ENCODE measurements at places on chromosomes 13 and 19.

DNA sequence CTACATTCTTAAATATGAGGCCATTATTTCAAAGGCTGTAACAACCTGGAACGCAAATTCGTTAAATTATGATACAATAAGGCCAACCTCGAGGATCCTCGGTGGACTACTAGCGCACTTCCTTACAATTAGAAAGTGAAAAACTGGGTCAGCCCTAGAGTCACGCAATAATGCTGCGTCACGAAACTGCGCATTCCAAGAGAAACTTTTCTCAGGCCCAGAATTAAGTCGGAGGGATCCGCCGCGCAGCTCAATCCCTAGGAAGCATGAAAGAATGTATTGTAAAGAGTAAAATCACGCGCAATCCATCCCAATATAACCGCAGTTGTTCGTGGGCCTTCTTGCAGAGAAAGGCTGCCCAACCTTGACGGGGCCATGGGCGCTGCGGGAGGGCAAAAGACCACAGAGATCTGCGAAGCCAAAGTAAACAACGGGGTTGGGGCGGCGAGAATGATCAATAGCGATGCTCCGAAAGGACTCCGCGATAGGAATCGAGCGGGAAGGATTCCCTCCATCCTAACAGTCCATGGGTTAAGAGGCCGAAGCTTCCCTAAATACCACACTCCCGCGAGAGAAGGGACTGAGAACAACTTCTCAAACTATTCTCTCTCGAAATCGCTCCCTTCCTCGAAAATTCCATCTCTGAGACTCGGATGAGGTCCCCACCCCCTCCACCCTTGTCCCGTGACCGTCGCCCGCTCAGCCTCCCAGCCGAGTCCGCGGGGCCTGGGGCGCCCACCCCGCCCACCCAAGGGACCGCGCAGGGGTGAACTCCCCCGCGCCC is 564 bp downstream of the SPART start:
- no peak for DNase-seq

DNA sequence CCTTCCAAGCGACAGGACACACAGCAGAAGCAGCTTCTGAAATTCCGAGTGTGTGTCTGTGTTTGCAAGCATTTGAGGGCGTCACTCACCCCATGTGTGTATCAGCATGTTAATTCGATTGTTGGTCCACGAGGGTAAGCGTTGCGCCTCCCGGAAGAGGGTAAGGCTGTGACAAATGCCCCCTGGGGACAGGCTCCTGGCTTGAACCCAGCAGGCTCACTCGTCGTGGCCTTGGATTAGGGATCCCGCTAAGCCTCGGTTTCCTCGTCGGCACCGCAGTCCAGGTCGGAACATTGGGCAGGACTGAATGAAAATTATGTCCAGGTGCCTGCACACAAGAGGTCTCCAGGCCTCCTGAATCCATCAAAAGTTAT is 606 bp upstream of the STXBP2 start:
- no peak for DNase-seq

DNA sequence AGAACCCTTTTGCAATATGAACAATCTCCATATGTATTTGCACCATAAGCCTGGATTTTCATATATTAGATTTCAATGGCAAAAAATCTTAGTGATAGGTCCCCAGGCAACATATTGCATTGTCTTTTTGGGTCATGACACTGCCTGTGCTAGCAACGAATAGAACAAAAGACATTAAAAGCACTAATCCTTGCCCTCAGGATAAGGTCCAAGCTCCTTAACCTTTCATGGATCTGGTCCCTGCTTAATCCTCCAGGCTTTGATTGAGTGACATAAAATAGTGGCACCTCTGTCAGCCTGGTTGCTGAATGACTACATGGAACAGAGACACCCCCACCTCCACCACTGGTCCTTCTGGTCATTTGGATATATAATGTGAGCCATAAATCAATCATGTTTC is 134.4 kb downstream of the RBM26 start:
- DNase-seq: no peak

DNA sequence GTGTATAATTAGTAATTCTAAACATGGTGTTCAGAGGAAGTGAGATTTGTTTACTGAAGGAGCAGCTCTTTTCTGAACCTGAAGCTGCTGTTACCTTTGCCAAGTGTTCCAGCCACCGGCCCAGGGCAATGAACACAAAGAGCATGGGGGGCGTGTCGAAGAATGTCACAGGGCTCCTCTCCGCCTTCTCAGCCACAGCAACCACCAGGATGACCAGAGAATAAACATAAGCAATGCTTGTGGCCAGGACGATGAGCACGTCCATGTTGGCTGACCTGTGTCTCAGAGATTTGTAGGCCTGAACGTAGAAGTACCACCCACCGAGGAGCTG is 53.1 kb downstream of the ATP7B start:
- DNase-seq: no peak

GRCh38 chr13:97499181-97499580 is 65.2 kb downstream of the RAP2A start:
- DNase-seq: peak; percentile 90

GRCh38 chr13:77544758-77545338 is 9.3 kb downstream of the SCEL start:
- no peak for DNase-seq

- DNase-seq: peak; percentile 67
Observed at GRCh38 chr19:58002384-58003173, at the start of gene ZNF606. TSS of gene ZNF606 (minus strand) at chr19:58002820. CDS start at chr19:58001319, 1,501 bp downstream.

DNA sequence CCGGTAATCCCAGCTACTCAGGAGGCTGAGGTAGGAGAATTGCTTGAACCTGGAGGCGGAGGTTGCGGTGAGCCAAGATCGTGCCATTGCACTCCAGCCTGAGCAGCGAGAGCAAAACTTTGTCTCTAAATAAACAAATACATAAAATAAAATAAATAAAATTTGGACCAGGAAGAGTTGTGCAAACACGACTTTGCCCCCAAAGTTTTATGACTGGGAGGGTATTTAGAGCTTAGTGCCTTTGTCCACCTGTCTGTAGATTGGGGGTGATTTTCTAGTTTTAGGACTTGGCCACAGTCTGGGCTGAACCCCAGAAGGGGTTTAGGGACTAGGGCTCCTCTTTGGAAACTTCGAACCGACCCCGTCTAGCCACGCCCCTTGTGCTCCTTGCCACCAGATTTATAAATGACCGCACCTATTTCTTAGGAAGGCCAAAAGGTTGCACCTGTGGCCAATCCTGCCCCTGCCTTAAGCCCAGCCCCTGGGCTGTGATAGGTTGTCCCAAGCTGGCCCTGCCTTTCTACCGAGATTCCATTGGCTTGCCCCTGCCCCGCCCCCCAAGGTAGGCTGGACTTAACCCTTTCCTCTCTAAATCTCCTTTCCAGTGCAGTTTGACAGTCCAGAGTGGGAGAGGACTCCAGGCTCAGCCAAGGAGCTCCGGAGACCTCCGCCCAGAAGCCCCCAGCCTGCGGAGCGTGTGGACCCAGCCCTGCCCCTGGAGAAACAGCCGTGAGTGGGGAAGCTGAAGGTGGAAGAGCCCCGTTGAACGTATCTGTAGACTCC is 5.3 kb downstream of the SHD start:
- no peak for DNase-seq

- DNase-seq: no peak
Observed at GRCh38 chr19:10979951-10980381, 19.1 kb downstream of the SMARCA4 start.

- no peak for DNase-seq
Observed at GRCh38 chr19:29497686-29498436, 27.9 kb upstream of the VSTM2B start.

DNA sequence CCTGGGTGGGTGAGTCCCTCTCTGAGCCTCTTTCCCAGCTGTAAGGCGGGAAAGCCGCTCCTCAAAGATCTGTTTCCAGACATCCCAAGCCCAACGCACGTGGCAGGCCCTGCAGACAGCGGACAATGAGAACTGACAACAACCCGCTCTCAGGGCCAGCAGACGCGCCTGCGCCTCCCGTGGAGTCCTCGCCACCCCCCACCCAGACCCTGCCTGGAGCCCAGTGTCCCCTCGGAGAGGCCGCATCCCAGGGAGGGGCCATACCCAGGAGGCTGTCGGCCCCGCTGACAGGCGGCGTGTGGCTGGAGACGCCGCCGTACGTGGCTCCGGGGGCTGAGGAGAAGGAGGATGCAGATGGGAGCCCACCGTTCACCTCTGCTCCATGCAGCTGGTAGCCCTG is 16.3 kb upstream of the UQCR11 start:
- no peak for DNase-seq

GRCh38 chr13:38166116-38166515 is 183.5 kb upstream of the UFM1 start:
- DNase-seq: no peak

DNA sequence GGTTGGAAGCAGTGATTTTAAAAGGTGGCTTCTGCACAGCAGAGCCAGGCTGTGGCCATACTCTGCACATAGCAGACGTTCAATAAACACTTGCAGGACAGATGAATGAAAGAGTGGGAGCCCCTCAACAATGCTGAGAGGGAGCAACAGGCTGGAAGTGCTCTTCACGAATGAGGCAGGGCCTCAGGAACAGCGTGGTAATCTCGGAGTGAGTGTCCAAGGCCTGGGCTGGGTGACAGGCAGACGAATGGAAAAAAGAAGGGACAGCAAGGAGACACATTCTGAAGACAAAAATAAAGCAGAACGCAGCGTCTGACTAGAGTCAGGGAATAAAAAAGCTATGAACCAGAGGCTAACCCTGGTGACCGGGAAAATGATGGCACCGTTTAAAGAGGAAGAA is 11.1 kb downstream of the GJA3 start:
- DNase-seq: no peak

DNA sequence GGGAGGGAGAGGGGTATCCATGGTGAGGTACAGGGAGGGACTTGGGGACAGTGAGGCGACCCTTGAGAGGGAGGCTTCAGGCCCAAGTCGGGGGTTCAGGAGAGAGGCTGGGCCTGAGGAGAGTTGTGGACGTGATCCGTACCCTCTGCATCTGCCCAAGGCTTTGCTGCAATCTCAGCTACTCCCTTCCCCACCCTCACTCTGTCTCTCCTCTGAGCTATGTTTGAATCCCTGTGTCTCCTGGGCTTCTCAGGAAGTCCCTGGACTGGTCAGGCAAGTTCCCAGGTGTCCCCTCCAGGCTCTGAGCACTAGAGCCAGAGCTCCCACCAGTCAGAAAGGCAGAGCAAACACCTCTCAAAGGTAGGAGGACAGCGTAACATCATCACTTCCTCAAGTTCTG is 1.8 kb downstream of the LIN37 start:
- DNase-seq: no peak

GRCh38 chr13:23414682-23415081 is 18.8 kb downstream of the SACS start:
- no peak for DNase-seq
